Stimulated activated CD8-positive, alpha-beta memory T cell treated with anti-CD3 and anti-CD28 coated beads, Interleukin-4, amount 100 ng/mL, for 1 hour (primary cell): ENCODE measurements at places on chromosomes 11 and 22.

- no peak for DNase-seq
These were observed 32.5 kb upstream of the DNAJB7 start for GRCh38 chr22:40894417-40894816.

DNA sequence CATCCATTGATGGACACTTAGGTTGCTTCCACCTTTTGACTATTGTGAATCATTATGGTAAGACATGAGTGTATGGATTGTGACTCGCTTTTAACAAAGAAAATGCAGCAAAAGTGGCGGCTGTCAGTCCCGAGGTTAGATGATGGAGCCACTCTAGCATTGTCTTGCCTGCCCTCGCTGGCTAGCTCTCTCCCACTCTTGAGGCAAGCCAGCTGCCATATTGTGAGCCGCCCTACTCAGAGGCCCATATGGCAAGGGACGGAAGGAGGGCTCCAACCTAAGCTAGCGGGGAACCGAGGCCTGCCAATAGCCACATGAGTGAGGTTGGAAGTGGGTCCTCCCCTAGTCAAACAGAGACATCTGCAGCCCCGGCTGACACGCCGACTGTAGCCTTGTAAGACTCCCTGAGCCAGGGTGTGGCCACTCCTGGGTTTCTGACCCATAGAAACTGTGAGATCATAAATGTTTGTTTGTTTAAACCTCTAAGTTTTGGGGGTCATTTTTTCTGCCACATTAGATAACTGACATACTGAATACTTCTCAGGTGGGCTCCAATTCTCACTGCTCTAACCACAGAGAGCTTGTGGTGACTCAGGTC is 160.2 kb downstream of the LDLRAD3 start:
- DNase-seq, result no peak

- DNase-seq, result no peak
These were observed 7.8 kb upstream of the ZC3H12C start for GRCh38 chr11:110085255-110085838.

DNA sequence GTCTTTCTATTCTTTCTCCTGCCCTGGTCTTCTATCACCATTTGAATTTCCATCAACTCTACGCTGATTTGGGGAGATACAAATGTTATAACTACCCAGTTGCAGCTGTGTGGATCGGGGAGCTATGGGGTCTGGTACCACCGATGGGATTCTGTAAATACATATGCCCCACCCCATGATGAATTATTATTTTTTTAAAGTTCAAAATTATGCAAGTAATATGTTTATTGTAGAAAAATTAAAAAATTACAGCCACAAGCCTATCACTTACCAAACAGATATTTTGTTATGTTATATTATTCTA is 52.4 kb upstream of the CLMP start:
- no peak for DNase-seq

GRCh38 chr11:82890936-82891335 is 9.3 kb downstream of the PRCP start:
- DNase-seq, result no peak

DNA sequence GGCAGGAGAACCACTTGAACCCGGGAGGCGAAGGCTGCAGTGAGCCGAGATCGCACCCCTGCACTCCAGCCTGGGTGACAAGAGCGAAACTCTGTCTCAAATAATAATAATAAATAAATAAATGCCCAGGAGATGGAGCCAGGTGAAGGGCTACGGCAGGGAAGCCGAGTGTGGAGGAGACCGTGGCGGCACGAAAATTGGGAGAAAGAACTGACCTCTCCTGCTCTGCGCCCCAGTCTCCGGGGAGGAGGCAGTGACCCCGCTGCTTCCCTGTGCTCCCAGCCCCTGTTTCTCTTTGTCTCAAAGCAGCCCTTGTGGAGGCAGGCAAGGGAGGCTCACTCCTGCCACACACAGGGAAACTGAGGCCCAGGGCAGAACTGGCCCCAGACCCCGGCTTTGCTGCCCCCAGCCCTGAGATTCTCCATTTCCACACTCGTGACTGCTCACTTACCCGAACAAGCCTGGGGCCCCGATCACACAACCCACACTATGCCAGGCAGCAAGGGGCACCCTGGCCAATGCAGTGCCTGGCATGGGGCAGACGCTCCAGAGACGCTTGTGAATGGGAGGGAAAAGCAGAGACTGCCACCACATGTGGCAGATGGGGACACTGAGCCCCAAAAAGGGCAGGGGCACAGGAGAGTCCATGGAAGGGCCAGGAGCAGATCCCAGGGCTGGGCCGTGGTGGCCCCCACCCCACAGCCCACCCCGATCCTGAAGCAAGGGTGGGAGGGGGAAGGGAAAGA is 80.4 kb upstream of the PRR5 start:
- DNase-seq, result no peak

GRCh38 chr22:21902296-21903087 is 35.0 kb upstream of the MAPK1 start:
- no peak for DNase-seq

- no peak for DNase-seq
These were observed 41.7 kb upstream of the LMO2 start for GRCh38 chr11:33933602-33934001.

DNA sequence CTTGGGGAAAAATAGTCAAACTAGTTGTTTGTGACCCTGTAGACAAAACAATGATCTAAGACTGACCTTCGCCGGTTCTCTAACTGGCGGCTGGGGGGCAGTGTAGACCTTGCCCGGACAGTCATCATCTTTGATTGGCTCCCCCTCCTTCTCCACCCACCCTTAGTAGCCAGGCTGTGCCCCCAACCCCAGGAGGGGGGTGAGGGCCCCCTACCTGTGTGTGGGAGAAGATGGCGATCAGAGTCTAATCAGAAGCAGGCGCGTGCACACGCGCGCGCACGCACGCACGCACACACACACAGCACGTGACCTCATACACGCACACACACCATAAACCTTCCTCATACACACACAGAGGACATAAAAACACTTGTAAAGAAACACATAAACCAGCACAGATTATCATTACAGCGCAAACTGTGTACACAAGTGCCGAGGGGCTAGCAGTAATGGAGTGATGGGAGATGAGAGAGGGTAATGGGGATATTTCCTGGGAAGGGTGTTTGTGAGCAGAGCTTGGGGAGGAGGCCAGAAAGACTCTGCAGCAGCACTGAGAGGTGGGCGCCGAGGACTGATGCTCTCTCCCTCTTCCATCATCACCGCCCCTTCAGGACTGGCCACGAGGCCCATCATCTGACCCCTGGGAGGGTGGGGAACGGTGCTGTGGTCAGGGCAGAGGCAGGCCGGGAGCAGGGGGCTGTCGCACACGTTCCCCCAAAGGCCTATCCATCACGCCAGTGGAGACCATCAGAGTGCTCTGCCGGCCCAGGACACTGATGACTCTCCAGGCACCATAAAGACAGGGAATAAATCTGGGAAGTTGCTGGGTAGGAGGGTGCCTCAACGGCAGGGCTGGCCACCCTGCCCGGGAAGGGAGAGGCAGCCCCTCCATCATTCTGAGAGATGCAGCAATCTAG is 12.2 kb downstream of the NECTIN1 start:
- no peak for DNase-seq

GRCh38 chr11:43943372-43943930 is 1.0 kb downstream of the C11orf96 start:
- DNase-seq, result no peak

DNA sequence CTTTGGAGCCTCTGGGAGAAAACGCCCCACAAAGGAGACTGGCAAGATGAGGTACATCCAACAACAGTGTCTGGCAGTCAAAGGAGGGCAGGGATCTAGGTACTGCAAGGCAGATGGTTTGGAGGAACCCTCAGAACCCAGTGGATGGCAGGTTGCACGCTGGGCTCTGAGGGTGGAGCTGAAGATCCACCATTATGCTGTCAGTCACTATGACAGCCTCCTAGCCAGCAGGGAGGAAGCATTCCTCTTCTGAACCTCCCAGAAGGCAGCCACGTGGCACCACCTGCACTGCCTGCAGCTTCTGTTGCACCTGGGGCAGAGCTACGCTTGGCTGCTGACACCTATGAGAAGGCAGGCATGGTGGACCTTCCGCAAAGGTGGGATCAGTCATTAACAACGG is 40.2 kb downstream of the HTR3A start:
- DNase-seq, result no peak

DNA sequence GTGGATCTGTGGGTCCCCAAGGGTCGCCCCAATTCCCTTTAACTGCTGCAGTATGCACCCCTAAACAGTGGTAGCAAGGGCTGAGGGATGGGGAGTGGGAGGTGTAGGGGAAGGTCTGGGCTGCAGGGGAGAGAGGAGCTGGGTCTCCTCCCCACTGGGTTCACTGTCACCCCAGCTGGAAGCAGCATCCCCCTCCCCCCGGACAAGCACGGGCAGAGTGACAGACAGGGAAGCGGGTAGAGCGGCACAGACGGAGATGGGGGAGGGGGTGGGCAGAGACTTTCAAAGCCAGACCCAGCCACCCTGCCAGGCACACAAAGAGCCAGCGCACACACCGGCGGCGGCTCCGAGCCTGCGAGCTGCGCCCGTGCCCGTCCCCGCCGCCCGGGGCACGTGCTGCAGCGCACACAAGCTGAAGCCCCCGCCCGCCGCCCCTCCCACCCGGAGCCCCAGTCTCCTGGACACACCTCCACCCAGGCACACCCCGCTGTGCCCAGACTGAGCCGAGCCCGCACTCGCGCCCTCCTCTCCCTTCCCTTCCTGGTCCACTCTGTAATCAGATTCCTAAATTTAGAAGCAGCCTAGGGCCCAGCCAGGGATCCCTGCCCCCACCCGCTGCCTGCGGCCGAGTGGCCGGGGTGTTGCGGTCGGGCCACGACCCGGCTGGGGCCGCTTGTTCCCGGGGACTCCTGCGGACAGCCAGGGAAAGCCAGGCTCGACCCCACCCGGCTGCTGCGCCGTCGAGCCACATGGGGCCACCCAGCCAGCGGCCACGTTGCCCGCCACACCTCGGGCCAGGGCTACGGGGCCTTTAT is 935 bp upstream of the RCOR2 start:
- no peak for DNase-seq

DNA sequence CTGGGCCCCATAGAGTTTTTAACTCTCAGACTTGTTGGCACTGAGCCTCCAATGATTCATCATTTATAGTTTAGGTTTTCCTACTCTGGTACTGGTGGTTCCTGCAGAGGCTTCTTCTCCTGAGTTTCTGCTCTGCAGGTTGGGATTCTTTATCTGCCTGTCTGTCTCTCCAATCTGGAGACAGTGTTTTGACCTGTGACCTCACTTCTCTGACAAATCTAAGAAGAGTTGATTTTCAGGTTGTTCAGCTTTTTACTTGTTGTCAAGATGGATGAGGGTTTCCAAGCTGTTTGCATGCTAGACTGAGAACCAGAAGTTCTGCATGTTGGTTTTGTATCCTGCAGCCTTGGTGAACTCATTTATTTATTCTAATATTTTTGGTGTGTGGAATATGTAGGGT is 63.9 kb downstream of the JAM3 start:
- DNase-seq, result no peak

GRCh38 chr11:115645631-115646317 is 141.6 kb upstream of the CADM1 start:
- DNase-seq, result no peak

- DNase-seq, result no peak
These were observed 70.7 kb downstream of the ARFGAP2 start for GRCh38 chr11:47105974-47106373.

DNA sequence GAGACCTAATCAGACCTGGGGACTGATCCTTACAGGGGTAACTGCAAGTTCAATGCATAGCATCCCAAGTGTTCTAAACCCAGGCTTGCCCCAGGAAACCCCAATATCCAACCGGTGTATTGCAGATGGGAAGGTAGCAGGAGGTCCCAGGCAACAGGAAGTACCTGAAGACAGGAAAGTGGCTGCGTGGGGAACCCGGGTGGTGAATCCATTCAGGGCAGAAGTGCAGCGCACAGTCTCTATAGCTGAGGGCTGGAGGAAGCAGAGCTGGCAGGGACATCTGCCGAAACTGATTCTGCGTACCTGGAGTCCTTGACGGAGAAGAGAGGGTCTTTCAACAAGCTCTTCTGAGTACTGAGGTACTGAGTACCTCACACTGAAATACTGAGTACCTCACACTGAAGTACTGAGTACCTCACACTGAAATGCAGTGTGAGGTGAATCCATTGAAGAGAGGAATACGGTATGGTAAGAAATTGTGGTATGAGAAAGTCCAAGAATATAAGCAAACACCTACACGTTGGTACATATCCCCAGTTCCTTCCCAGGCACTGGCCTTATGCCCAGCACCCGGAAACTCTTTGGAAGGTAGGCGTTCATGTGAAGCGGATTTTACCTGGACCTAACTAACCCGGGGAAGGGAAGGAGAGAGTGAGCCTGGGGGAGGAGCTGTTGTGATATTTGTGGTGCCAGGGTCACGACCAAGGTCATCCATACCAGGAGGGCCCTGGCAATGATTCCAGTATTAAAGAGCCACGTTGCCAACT is 20.1 kb downstream of the SCN4B start:
- DNase-seq, result no peak

DNA sequence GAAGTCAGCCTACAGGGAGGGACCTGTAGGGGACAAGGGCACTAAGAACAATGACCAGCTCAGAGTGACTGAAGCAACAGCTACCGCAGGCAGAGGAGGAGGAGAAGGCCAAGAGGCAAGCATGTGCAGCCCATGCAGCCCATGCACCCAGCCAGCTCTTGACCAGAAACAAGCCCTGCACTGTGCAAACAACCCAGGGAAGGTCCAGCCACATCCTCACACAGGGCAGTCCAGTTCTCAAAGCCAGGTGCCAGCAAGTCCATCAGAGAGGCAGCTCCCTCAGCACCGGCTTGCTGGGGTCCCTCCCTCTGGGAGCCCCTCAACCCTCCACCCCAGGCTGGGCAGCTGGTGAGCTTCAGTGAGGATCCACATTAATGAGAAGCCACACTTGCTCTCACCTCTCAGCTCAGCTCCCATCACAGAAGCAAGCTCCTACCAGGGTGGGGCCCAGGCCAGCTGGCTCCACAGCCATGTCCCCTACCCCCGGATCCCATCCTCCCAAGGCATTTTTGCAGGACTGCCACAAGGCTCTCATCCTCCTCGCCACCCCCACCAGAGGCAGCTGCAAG is 7.1 kb downstream of the DGCR2 start:
- DNase-seq, result no peak
